ENCODE measurements at places on chromosomes 2 and 18.

GRCh38 chr2:233485726-233486125 lies 80.9 kb downstream of the USP40 start:
- DNase-seq = no peak

- no peak for DNase-seq
Observed at GRCh38 chr2:118089139-118089800, 999 bp downstream of the INSIG2 start.

- DNase-seq = no peak
Observed at GRCh38 chr2:205954707-205955106, 131.3 kb downstream of the INO80D start.

GRCh38 chr2:177153805-177154204 lies 58.8 kb upstream of the HNRNPA3 start:
- no peak for DNase-seq

All from lower lobe of right lung (tissue), 2 donors.